ENCODE measurements at places on chromosomes 6 and 20.

- no peak for DNase-seq
Observed at GRCh38 chr20:57661746-57662455, 41.7 kb upstream of the ZBP1 start.

- DNase-seq, result peak; percentile 32
Observed at GRCh38 chr6:138498629-138499302, 528 bp downstream of the NHSL1 start.

GRCh38 chr6:53811746-53812145 is 16.9 kb downstream of the LRRC1 start:
- DNase-seq, result no peak

DNA sequence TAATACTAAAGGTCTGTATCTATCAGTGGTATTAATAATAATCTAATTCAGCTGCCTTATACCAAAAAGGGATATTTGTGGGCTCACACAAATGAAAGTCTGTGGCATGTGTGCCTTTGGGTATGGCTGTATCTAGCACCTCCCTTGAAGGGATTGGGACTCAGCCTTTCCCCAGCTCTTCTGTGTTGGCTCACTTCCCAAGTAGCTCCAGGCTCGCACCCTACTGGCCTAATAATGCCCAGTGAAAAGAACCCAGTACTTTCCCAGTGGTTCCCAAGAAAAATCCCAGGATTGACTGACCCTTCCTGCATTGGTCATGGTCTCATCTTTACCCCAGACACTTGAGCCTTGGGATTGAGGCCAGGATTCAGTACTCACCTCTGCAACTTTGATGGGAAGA is 60.7 kb upstream of the CDKAL1 start:
- no peak for DNase-seq

DNA sequence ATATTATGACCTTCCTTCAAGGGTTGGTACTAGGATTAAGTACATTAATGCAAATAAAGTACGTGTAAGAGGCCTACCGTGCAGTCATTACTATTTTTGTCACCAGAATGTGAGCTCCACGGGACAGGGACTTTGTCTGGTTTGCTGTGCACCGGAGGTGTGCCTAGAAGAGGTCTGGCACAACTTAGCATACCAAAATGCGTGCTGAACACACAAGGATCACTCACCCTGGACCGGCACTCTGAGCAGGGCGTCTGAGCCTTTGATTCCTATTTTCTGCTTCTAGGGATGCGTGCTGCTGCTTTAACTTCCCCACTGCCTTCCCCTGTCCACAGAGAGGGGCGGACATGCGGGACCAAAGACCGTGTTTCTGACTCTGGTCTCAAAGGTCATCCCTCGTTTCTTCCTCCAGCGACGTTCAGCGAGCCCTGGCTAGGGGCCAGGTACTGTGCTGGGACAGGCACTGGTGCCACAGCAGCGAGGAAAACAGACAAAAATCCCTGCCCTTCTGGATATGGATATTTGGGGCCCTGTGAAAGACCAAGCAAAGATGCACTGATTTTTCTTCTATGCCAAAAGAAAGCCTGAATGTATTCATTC is 222.7 kb downstream of the BMP7 start:
- DNase-seq, result no peak

Data from astrocyte (in vitro differentiated cells and primary cell).